Chondrocyte (in vitro differentiated cells): ENCODE measurements at places on chromosomes 7 and 10. TPM values are rescaled to one million over a fixed set of nuclear protein-coding genes. Genes with fewer than 3 reads are reported as not detected.
A peak's percentile ranks its signal among the peaks of the same experiment; 100 is the strongest.

GRCh38 chr7:7054252-7054830, 128.0 kb upstream of the C1GALT1 start:
- H3K4me3 ChIP-seq, result no peak overlapping the region
- H3K4me1 ChIP-seq, result peaks cover 6% of the 10 kb centered on the region
- peaks cover 17% of the 10 kb centered on the region for H3K27me3 ChIP-seq
- H3K27ac ChIP-seq, result no peak overlapping the region
- H3K36me3 ChIP-seq, result no peaks in the 10 kb centered on the region

- no peak for DNase-seq
- H3K27me3 ChIP-seq, result no peaks in the 10 kb centered on the region
- peaks cover 39% of the 10 kb centered on the region for H3K4me1 ChIP-seq
- H3K4me3 ChIP-seq, result no peak overlapping the region
- H3K27ac ChIP-seq, result no peak overlapping the region
- peaks cover 4% of the 10 kb centered on the region for H3K36me3 ChIP-seq
These were observed 89.4 kb downstream of the INPP5A start for GRCh38 chr10:132626761-132627665.

GRCh38 chr7:85004402-85004801, 182.5 kb downstream of the SEMA3D start:
- no peaks in the 10 kb centered on the region for H3K27me3 ChIP-seq
- H3K4me3 ChIP-seq, result no peak overlapping the region
- no peaks in the 10 kb centered on the region for H3K36me3 ChIP-seq
- no peak for DNase-seq
- H3K27ac ChIP-seq, result peak overlapping the region; percentile 34

DNA sequence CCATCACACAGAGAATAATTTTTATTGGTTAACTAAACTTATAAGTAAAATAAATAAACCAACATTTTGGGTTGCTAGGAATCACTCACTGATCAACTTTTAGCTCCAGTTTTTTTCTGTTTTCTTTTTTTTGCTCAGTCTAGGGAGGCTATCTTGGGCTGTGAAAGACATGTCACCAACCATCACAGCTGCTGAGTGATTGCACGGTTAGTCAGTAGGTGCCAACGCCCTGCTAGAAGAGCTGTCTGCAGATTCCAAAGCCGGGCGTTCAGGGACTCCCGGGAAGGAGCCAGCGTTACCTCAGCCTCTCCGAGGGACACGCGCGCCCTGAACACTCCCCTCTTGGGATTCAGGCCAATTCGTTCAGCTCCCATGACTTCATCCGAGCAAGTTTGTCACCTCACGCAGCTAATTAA, 604 bp upstream of the STAM start:
- H3K27ac ChIP-seq, result peak overlapping the region; percentile 100
- DNase-seq, result no peak
- peak overlapping the region; percentile 97 for H3K4me3 ChIP-seq
- peaks cover 2% of the 10 kb centered on the region for H3K36me3 ChIP-seq

FXYD4 gene
- total RNA-seq, result not detected in 3 replicates

GRCh38 chr7:100623951-100624824, 11.8 kb downstream of the MOSPD3 start:
- peaks cover 7% of the 10 kb centered on the region for H3K4me1 ChIP-seq
- DNase-seq, result no peak
- no peaks in the 10 kb centered on the region for H3K27me3 ChIP-seq
- H3K36me3 ChIP-seq, result peaks cover 6% of the 10 kb centered on the region
- no peak overlapping the region for H3K27ac ChIP-seq
